ENCODE measurements at places on chromosomes 6 and 20. TPM values are rescaled to one million over a fixed set of nuclear protein-coding genes. Genes with fewer than 3 reads are reported as not detected.
A peak's percentile ranks its signal among the peaks of the same experiment; 100 is the strongest.

The SRMS gene
- not detected for total RNA-seq

The ADGRF4 gene
- under 0.01 TPM for total RNA-seq

The IRAK1BP1 gene
- total RNA-seq: 2.7 TPM

The ATP6V1G2 gene
- 0.51 TPM for total RNA-seq

The HLA-DQB1 gene
- not detected for total RNA-seq

DNA sequence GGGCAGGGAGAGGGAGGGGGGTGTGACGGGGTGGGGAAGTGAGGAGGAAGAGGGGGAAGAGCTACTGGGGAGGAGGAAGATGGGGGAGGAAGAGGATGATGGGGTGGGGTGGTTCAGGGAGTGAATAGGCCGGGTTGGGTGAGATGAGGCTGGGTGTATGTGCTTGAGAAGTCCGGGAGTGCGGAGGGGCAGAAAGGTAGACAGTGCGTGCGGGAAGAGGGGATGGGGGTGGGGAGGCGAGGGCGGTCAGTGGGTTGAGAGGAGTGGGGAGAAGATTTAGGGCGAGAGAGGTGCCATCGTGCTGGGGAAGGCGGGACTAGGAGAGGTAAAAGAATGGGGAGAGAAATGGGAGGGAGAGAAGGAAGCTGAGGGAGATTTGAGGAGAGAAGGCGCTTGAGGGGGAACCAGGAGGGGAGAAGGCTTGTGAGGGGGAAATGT lies 30.9 kb upstream of the NOTCH4 start:
- no peak for DNase-seq

DNA sequence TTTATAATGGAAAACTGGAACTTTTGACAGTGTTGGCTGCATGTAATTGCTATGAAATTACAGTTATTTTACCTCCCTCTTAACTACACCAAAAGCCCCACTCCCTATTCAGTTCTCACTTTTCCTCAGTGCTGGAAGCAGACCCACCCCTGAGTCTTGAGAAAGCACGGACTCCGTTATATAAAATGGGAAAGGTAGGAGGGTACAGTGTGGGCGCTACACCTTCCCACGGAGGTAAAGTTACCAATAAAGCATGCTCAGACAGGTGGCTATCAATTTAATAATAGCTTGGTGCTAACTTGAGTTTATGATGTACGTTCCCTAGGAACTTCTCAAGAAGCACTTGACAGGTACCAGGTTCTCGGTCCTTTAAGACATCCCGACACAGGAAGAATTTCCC lies 59.0 kb downstream of the CLIC5 start:
- no peak for DNase-seq

DNA sequence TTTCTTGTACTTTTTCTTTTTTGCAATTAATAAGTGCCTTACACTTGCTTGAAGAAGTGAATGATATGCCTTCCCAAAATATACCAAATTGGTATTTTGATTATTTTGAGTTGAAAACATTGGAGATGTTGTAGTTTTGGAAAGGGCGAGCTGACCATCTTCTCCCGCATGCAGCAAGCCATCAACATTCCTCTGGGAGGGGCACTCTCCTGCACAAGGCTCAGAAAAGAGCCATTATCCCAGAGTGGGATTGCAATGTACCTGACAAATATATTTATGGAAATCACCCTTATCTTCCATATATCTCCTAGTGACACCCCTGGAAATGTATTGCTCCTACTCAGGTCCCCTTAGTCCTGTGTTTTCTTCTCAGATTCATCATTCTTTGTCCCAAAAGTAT lies 22.8 kb upstream of the PNRC1 start:
- no peak for DNase-seq

DNA sequence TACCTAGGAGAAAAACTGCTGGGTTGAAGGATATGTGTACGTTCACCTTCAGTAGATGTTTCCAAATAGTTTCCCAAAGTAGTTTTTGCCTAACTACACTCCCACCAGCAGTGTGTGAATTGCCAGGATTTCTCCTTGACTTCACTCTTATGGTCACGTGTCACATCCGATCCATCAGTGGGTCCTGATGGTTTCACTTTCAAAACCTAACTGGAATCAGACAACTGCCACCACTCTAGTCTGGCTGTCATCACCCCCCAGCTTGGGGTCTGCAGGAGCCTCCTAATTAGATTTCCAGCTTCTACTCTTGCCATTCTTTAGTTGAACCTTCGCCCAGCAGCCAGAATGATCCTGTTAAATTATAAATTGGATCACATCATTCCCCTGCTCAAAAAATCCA lies 8.5 kb upstream of the SLC12A5 start:
- DNase-seq: no peak

DNA sequence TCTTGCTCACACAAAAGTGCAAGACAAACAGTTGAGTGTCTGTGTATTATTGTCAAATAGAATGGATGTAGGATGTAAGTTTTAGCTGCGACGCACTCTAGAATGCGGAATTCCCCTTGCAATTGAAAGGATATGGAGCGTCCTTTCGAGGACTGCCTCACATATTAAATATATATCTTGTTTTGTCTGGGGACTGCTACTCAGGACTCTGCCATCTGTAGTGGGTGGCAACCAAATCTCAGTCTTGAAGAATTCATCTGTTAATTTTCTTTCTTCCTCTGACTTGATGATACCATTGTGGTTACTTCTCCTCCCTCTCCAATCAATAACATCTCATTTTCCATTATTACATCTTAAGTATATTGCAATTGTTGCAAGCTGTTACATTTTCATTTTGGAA lies 121.6 kb downstream of the SOX4 start:
- no peak for DNase-seq

DNA sequence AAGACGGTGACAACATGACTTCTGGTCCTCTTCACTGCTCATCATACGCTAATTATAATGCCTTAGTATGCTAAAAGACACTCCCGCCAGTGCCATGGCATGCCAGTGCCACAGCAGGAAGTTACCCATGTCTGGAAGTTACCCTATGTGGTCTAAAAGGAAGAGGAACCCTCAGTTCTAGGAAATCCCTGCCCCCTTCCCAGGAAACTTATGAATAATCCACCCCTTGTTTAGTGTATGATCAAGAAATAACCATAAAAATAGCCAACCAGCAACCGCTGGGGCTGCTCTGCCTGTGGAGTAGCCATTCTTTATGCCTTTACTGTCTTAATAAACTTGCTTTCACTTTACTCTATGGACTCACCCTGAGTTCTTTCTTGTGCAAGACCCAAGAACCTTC lies 15.8 kb upstream of the SERPINB9 start:
- no peak for DNase-seq

DNA sequence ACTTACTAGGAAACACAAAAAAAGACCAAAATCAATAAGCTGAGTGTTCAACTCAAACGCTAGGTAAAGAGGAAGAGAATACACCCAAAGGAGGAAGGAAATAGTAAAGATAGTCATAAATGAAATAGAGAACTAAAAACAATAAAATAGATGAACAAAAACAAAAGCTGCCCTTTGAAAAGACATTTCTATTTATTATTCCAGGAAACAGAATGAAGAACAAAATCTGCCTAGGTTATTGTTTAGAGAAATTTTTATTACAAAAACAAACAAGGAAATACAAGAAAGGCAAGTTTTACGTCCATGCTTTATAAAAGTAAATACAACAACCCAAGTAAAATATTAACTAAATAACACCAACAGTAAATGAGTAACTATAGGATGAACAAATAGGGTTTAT lies 20.1 kb downstream of the HLA-DMB start:
- no peak for DNase-seq

- DNase-seq: no peak
Measured at GRCh38 chr6:112717401-112717800, 370.3 kb downstream of the RFPL4B start.

GRCh38 chr20:64001607-64002011 lies 20.7 kb downstream of the PRPF6 start:
- no peak for DNase-seq

GRCh38 chr6:142088858-142089216 lies 43.9 kb upstream of the GJE1 start:
- peak; percentile 39 for DNase-seq

GRCh38 chr20:53805895-53806384 lies 212.3 kb upstream of the ZNF217 start:
- peak; percentile 70 for DNase-seq
